Mesenteric fat pad (tissue), 1 donor: ENCODE measurements at places on chromosomes 12 and 14.

GRCh38 chr12:124940143-124940392 is 25.6 kb upstream of the UBC start:
- no peak for DNase-seq

DNA sequence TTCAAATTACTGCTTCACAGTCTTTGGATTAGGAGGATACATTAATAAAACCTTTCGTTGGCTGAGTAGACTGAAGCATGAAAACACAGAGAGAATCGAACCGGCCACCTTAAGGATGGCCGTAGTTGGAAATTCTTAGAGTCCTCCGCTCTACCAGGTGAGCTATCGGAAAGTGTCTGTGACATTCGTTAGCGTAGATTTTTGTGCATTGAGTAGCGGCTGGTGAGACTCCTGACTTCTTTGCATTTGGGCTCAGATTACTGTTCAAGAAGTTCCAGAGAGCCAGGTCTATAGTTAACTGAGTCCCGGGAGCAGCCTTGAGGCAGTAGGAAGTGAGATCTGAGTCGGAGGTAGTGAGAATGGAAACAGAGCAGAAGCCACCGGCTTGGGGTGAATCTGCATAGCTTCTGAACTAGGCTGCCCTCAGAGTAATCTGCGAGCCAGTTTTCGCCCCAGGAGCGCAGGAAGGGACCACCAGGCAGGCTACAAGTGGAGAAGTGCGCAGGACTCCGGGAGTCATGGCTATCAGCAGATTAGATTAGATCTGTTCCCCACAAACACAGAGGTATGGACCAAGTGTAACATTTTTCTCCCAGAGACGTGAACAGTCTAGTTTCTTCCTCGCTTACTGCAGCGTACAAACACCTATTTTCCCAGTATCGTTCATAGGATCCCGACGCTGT is 11.0 kb downstream of the OR6S1 start:
- DNase-seq: no peak

DNA sequence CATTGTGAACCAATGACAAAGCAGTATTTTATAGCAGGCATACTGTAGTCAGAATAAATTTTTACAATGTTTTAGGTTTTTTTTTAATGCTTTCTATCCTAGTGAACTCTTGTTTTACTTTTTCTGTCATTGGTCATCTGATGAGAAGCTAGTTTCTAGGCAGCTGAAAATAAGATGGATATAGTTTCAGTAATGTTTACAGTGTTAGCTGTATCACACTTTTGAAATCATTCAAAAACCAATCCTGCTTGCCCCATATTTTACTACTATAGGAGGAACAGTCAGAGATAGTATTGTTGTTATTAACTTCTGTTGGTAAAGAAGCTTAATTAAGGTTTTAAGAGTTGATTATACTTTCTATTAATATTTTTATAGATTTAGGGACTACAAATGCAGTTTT is 24.5 kb downstream of the USP15 start:
- DNase-seq: no peak

DNA sequence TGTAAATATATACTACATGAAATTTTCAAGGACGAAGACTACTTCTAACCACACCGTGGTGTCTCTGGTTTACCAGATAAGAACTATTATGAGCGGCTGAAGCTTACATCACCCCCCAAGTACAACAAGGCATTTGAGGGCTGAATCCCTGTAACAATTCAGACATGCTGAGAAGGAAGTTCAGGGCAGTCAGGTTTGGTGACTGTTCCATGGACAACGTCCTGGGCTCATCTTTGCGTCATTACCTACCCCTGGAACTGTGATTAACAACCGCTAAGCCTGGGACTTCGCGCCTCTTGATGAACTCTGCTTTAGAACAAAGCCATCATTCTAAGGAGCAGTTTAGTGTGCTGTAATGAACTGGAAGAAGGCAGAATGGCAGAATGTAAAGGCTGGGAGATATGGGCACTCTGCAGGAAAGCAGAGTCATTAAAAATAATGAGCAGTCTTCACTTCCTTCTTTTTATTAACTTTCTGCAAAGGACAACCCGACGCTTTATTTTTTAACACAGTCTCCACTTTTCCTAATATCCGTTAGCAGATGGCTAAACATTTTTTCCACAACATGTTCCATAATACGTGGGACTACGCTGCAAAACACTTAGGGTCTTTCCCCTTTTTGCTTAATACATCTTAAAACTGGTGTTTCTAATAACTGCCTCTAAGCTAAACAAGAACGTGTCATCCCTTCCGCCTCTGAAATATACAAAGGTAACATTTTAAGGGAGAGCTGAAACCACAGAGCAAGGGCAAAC is 263.2 kb downstream of the ADAMTS20 start:
- no peak for DNase-seq

- DNase-seq: no peak
Observed at GRCh38 chr12:9906873-9907272, 25.3 kb downstream of the CLEC2A start.

GRCh38 chr12:128980623-128981022 is 127.3 kb downstream of the GLT1D1 start:
- DNase-seq: no peak

- DNase-seq: no peak
Observed at GRCh38 chr12:52202361-52203078, 10.7 kb upstream of the KRT80 start.

GRCh38 chr12:68611094-68611805 is 551 bp downstream of the RAP1B start:
- DNase-seq: peak; percentile 91

- no peak for DNase-seq
Observed at GRCh38 chr12:55845785-55846496, 3.2 kb upstream of the MMP19 start.

GRCh38 chr12:51836041-51836826 is 12.3 kb downstream of the FIGNL2 start:
- DNase-seq: no peak

DNA sequence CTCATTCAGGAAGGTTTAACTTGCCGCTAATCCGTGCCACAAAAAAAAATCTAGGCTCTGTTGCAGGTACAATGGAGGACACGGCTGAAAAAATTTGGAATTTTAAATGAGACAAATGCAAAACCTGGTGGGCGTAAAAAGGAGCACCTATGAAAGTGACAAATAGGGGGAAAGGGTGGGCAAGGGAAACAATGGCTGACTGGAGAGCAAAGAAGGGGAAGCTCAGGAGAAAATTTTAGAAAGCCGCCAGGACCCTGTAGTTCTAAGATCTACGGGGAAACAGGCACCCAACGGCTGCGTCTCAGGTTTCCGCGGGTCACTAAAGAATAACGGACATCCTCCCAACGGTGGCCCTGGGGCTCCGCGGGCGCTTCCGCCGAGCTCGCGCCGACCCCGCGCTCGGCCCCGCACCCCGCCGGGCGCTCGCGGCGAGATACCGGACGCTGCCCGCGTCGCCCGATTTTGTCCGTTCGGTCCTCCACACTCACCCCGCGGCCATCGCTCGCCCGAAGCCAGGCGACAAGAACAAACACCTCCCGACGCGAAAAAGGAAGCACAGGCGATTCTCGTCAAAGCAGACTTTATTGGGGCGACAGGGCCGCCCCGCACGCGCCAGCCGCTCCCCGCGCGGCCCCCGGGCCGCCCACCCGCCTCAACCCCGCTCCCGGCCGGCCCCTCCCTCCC is 1.1 kb upstream of the YY1 start:
- DNase-seq: no peak

GRCh38 chr12:49230176-49230804 is 34.6 kb upstream of the TUBA1C start:
- DNase-seq: no peak
